ENCODE measurements at places on chromosomes 4 and X. TPM values are rescaled to one million over a fixed set of nuclear protein-coding genes. Genes with fewer than 3 reads are reported as not detected.

- no peak overlapping the region for H3K27ac ChIP-seq
- peaks cover 32% of the 10 kb centered on the region for H3K4me1 ChIP-seq
- no peak for DNase-seq
These were observed 242.5 kb upstream of the VCX3A start for GRCh38 chrX:6777238-6778002.

DNA sequence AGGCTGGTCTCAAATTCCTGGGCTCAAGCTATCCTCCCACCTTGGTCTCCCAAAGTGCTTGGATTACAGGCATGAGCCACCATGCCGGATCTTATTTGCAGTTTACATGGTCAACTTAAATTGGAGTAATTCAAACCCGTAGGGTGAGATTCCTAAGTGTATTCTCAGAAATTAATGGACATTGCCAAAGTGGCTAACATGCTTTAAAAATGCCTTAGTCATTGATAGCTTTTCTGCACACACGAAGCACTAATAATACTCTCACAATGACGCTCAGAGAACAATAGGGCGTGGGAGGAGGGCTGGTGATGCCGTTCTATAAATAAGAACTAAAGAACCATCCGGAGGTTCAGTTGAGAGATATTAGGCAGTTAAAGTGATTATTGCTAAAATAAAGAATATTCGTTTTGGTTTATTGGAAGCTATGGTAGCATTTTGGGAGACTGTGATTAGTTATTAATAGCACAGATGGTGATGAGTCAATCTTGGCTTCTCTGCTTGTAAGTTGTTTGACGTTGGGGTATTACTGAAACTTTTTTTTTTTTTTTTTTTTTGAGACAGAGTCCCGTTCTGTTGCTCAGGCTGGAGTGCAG lies 79.1 kb downstream of the TRAPPC11 start:
- no peaks in the 10 kb centered on the region for H3K27me3 ChIP-seq
- H3K4me1 ChIP-seq = peaks cover 5% of the 10 kb centered on the region
- no peak for DNase-seq
- no peak overlapping the region for H3K4me3 ChIP-seq
- H3K36me3 ChIP-seq = no peaks in the 10 kb centered on the region
- H3K27ac ChIP-seq = no peak overlapping the region

NAP1L2 gene
- 7.2 TPM for total RNA-seq

GRCh38 chr4:183438458-183439113 lies 5.8 kb upstream of the CDKN2AIP start:
- no peak overlapping the region for H3K27ac ChIP-seq
- no peak overlapping the region for H3K4me3 ChIP-seq
- peaks cover 15% of the 10 kb centered on the region for H3K4me1 ChIP-seq
- no peaks in the 10 kb centered on the region for H3K36me3 ChIP-seq

- H3K27me3 ChIP-seq = no peaks in the 10 kb centered on the region
- no peaks in the 10 kb centered on the region for H3K36me3 ChIP-seq
- DNase-seq = no peak
- no peak overlapping the region for H3K27ac ChIP-seq
These were observed 176.4 kb upstream of the JADE1 start for GRCh38 chr4:128633067-128633466.

DNA sequence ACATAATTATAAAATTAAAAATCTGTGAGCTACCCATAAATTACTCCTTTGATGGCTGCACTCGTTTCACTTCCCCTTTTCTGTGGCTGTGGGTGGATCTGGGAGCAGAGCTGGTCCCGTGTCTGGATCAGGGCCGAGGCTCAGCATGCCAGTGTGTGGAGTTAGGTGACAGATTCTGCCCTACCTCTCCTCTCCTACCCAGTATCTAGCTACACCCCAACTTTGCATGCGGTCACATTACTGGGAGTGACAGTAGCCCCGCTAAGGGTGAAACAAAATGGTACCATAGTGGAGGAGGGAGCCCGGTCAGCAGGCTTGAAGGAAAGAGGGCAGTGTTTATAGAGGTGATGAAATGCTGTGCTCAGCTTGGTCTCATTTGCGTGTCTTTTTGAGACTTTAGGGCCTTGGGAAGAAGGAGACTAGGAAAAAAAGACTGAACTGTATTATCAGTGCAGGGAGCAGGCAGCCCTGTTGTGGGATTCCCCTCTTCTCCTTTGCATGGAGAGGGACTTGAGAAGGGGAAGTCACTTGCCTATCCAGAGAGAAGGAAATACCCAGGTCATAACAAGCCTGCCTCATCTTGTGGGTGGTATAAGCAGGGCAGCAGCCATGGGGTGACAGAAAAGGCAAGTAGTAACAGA lies 48.4 kb downstream of the ARHGAP10 start:
- H3K4me3 ChIP-seq = no peak overlapping the region
- no peaks in the 10 kb centered on the region for H3K36me3 ChIP-seq
- H3K4me1 ChIP-seq = no peaks in the 10 kb centered on the region

GDPD2 gene
- total RNA-seq = 6.0 TPM

DNA sequence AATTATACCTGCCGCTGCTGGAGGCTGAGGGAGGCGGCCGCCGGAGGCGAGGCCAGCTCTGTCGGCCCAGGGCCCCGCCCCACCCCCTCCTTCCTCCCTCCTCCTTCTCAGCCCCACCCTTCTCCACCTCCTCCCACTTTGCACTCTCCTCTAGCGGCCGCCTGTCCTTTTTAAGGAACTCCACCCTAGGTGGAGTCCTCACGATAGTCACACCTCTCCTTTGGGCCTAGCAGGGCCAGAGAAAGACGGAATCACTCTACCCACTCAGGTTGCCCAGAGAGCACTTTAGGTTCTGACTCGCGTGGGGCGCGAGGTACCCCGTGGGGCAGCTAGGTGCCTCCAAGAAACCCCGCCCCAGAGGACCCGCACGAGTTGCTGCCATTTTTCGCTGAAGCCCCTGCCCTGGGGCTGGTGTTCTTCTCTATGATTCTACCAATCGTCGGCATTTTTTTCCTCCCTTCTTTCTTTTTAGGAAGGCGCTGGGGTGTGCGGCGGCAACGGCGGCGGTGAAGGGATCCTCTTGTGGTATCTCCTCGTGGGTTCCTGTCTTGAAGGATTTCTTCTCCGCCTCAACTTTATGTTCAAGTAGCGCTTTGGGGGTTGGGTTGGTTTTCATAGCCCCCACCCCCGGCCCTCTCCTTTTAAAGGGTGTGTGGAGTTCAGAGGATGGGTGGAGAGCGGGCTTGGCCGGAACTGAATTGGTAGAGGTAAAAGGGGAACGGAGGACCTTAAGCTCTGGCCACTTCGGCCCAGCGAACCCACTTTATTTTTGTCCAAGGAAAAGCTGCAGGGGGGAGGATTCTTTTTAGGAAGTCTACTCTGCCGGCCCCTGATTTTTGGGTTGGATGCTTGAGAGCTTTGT lies at the start of gene KLF8:
Gene KLF8 (plus strand): TSS at position 136 of the 862 bp plus-strand sequence. CDS start 979 bp downstream, outside the sequence.
- peaks cover 52% of the 10 kb centered on the region for H3K27me3 ChIP-seq
- DNase-seq = no peak
- H3K36me3 ChIP-seq = no peaks in the 10 kb centered on the region
- H3K4me3 ChIP-seq = peak within 1 kb of the TSS; percentile 79
